A549 treated with DMSO at 1 μM for 4 hours (cell line): ENCODE measurements at places on chromosomes 12 and 14. TPM values are rescaled to one million over a fixed set of nuclear protein-coding genes. Genes with fewer than 3 reads are reported as not detected.

The MUCL1 gene
- not detected in 5 replicates for total RNA-seq

The KRT3 gene
- 0.05 to 0.07 TPM (median 0.05 TPM) in 3 of 5 replicates, not detected in the others for total RNA-seq

The C12orf50 gene
- 0.07 to 0.10 TPM (median 0.08 TPM) in 4 of 5 replicates, not detected in the other for total RNA-seq

The LMNTD1 gene
- total RNA-seq, result not detected in 5 replicates

The SLC10A1 gene
- total RNA-seq, result not detected in 5 replicates

The FAM222A gene
- total RNA-seq, result 3.9 to 7.6 TPM (median 6.5 TPM) in 5 replicates

The OR6C76 gene
- not detected in 5 replicates for total RNA-seq

The PMCH gene
- 0.20 TPM in 1 of 5 replicates, not detected in the others for total RNA-seq

The SERPINA12 gene
- not detected in 5 replicates for total RNA-seq

The POTEM gene
- not detected in 5 replicates for total RNA-seq

The SERPINA9 gene
- 0.13 to 0.15 TPM in 2 of 5 replicates, not detected in the others for total RNA-seq

The ASIC1 gene
- 5.3 to 6.8 TPM (median 6.2 TPM) in 5 replicates for total RNA-seq

The DPPA3 gene
- not detected in 5 replicates for total RNA-seq
